ENCODE measurements at places on chromosomes 5 and 9. TPM values are rescaled to one million over a fixed set of nuclear protein-coding genes. Genes with fewer than 3 reads are reported as not detected.

- H3K4me3 ChIP-seq, result no peak overlapping the region
- no peak for DNase-seq
- peaks cover 4% of the 10 kb centered on the region for H3K4me1 ChIP-seq
- H3K36me3 ChIP-seq, result no peaks in the 10 kb centered on the region
- H3K27ac ChIP-seq, result no peak overlapping the region
Observed at GRCh38 chr5:107408564-107408963, 262.2 kb downstream of the EFNA5 start.

Gene NACC2
- total RNA-seq, result 19.2 TPM

Gene CACNA1B
- total RNA-seq, result 0.11 TPM

GRCh38 chr5:75113354-75114113, 61.2 kb upstream of the GCNT4 start:
- no peaks in the 10 kb centered on the region for H3K4me1 ChIP-seq
- no peak overlapping the region for H3K27ac ChIP-seq
- DNase-seq, result no peak
- no peaks in the 10 kb centered on the region for H3K36me3 ChIP-seq
- no peak overlapping the region for H3K4me3 ChIP-seq

Gene PCDHA11
- not detected for total RNA-seq

DNA sequence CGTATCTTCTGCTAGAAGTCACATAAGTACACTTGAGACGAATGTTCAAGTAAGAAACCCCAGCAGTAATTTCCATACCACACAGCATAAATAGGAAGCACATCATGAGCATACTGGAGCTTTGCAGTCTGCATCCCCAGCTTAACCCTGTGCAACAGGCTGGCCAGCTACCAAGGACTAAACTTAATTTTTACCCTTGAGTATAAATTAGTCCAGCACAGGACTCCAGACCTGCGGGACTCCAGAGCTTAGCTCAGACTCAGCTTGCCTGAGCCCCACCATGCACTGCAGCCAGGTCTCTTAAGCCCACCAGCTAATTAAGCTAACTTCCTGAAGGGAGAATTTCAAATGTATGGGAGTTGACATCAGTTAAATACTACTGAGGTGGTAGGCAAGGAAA, 491.0 kb downstream of the ARHGEF28 start:
- peaks cover 11% of the 10 kb centered on the region for H3K27me3 ChIP-seq
- no peak overlapping the region for H3K27ac ChIP-seq
- no peak for DNase-seq

- no peak for DNase-seq
- no peaks in the 10 kb centered on the region for H3K36me3 ChIP-seq
- H3K27ac ChIP-seq, result no peak overlapping the region
- H3K27me3 ChIP-seq, result no peaks in the 10 kb centered on the region
- no peaks in the 10 kb centered on the region for H3K4me1 ChIP-seq
Observed at GRCh38 chr5:179118756-179119414, 58.7 kb downstream of the ZNF354C start.

Gene WHRN
- 1.1 TPM for total RNA-seq

DNA sequence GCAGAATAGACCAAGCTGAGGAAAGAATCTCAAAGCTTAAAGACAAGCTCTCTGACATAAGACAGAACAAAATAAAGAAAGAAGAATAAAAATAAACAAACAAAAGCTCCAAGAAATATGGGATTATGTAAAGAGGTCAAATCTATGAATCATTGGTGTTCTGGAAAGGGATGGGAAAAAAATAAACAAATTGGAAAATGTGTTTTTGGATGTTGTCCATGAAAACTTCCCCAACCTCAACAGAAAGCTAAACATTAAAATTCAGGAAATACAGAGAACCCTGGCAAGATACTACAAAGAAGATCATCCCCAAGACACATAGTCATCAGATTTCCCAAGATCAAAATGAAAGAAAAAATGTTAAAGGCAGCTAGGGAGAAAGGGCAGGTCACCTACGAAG, 662.0 kb upstream of the CDH18 start:
- H3K27me3 ChIP-seq, result no peaks in the 10 kb centered on the region
- H3K36me3 ChIP-seq, result peaks cover 24% of the 10 kb centered on the region
- no peak for DNase-seq
- H3K27ac ChIP-seq, result no peak overlapping the region
- no peaks in the 10 kb centered on the region for H3K4me1 ChIP-seq
- H3K4me3 ChIP-seq, result no peak overlapping the region

- no peak overlapping the region for H3K27ac ChIP-seq
- H3K4me3 ChIP-seq, result no peak overlapping the region
- H3K27me3 ChIP-seq, result peaks cover 36% of the 10 kb centered on the region
- no peaks in the 10 kb centered on the region for H3K36me3 ChIP-seq
- H3K4me1 ChIP-seq, result no peaks in the 10 kb centered on the region
- no peak for DNase-seq
Observed at GRCh38 chr5:171806976-171807747, 21.5 kb downstream of the SMIM23 start.

DNA sequence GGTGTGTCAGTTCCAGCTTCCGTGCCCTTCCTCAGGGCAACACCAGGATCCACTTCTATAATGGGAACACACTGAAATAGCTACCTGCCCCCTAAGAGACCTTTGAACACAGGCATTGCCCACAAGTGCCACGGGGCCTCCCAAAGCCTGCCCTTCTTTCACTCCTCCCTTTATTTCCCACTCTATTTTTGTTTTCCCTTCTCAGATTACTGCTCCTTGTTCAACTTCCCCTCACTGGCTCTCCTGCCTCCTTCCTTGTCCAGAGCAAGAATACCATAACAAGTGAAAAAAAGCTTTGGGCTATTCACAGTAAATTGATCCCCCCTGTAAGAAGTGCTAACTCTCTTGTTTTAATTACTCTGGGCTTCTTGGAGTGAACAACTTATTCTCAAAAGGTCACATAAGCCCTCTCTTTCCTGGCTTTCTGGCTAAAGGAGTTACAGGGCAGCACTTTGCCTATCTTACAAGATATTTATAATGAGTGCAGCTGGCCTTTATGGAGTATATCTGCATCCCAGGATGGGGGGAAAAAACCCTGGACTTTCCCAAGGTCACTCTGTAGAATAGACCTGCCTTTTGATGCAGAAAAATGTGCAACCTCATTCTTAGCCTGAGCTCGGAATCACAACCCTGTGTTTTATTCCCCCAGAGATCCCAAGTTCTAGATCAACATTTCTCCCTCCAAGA, 11.3 kb downstream of the CTXN3 start:
- no peak overlapping the region for H3K4me3 ChIP-seq
- no peak overlapping the region for H3K27ac ChIP-seq
- no peaks in the 10 kb centered on the region for H3K4me1 ChIP-seq
- DNase-seq, result no peak
- no peaks in the 10 kb centered on the region for H3K36me3 ChIP-seq

DNA sequence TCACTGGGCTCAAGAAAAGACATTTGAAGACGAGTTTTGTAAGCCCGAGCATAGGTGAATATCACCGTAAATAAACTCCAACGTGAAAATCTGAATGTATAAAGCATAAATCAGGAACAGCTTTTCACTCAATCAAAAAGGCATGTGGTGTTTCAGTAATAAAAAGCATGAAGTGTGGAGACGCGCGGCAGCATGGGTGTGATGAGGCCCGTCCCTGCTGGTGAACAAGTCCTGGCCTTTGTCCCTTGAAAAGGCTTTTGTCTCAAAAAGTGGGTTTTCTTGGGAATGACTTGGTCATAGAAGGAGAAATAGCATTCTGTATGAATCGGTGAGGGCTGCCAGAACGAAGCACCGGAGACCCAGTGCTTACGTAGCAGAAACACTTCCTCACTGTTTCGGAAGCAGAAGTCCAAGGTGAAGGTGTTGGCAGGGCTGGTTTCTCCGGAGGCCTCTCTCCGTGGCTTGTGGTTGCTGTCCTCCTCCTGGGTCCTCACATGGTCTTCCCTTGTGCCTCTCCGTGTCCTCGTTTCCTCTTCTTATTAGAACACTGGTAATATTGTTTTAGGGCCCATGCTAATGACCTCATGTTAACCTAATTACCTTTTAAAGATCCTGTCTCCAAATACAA, 24.9 kb downstream of the ROPN1L start:
- H3K4me1 ChIP-seq, result peaks cover 3% of the 10 kb centered on the region
- H3K36me3 ChIP-seq, result no peaks in the 10 kb centered on the region
- no peak overlapping the region for H3K27ac ChIP-seq
- H3K4me3 ChIP-seq, result no peak overlapping the region
- no peaks in the 10 kb centered on the region for H3K27me3 ChIP-seq

Gene TPM2
- 1.4 TPM for total RNA-seq

GRCh38 chr9:13175732-13176131, 103.8 kb downstream of the MPDZ start:
- no peaks in the 10 kb centered on the region for H3K27me3 ChIP-seq
- no peaks in the 10 kb centered on the region for H3K4me1 ChIP-seq
- H3K36me3 ChIP-seq, result peaks cover 9% of the 10 kb centered on the region
- H3K4me3 ChIP-seq, result no peak overlapping the region

Gene MYOT
- not detected for total RNA-seq

GRCh38 chr5:58440901-58441460, 18.9 kb downstream of the PLK2 start:
- peaks cover 2% of the 10 kb centered on the region for H3K27me3 ChIP-seq
- H3K27ac ChIP-seq, result no peak overlapping the region
- no peak overlapping the region for H3K4me3 ChIP-seq
- H3K36me3 ChIP-seq, result no peaks in the 10 kb centered on the region
- DNase-seq, result no peak

- H3K27me3 ChIP-seq, result peaks cover 31% of the 10 kb centered on the region
- no peak for DNase-seq
- H3K36me3 ChIP-seq, result no peaks in the 10 kb centered on the region
Observed at GRCh38 chr5:115723220-115723619, 93.2 kb downstream of the CDO1 start.

GRCh38 chr5:98957307-98957706, 28.5 kb upstream of the CHD1 start:
- no peak overlapping the region for H3K27ac ChIP-seq
- no peaks in the 10 kb centered on the region for H3K4me1 ChIP-seq
- no peaks in the 10 kb centered on the region for H3K27me3 ChIP-seq
- no peak for DNase-seq
- no peaks in the 10 kb centered on the region for H3K36me3 ChIP-seq

Gene GDA
- not detected for total RNA-seq

- no peak overlapping the region for H3K27ac ChIP-seq
- no peak overlapping the region for H3K4me3 ChIP-seq
- H3K4me1 ChIP-seq, result no peaks in the 10 kb centered on the region
- no peaks in the 10 kb centered on the region for H3K36me3 ChIP-seq
Observed at GRCh38 chr9:98281281-98281680, 25.8 kb upstream of the TBC1D2 start.

DNA sequence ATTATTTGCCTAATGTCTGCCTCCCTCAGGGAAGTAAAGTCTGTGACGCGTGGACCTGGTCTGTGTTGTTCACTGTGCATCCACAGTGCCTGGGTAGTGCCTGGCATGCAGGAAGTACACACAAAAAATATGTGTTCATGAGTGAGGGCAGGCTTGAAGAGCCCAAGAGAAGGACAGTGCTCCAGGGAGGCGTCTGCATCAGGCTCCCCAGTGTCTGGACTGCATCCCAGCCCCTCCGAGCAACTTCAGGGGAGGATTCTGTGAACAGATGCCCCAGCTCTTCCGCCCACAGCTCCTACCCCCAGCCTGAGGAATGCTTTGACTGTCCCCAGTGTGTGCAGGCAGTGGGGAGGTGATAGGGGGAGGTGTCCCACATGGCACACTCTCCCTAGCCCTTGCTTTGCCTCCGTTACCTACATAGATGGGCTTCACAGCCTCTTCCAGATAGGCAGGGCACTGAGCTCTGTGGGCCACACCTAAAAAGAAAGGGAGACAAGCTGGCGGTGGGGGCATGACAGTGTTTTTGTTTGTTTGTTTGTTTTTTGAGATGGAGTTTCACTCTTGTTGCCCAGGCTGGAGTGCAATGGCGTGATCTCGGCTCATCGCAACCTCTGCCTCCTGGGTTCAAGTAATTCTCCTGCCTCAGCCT, 25.4 kb downstream of the IRF1 start:
- peak overlapping the region; percentile 89 for H3K4me3 ChIP-seq
- no peaks in the 10 kb centered on the region for H3K27me3 ChIP-seq
- peaks cover 89% of the 10 kb centered on the region for H3K4me1 ChIP-seq
- H3K27ac ChIP-seq, result peak overlapping the region; percentile 90

Gene HMMR
- total RNA-seq, result 44.3 TPM

DNA sequence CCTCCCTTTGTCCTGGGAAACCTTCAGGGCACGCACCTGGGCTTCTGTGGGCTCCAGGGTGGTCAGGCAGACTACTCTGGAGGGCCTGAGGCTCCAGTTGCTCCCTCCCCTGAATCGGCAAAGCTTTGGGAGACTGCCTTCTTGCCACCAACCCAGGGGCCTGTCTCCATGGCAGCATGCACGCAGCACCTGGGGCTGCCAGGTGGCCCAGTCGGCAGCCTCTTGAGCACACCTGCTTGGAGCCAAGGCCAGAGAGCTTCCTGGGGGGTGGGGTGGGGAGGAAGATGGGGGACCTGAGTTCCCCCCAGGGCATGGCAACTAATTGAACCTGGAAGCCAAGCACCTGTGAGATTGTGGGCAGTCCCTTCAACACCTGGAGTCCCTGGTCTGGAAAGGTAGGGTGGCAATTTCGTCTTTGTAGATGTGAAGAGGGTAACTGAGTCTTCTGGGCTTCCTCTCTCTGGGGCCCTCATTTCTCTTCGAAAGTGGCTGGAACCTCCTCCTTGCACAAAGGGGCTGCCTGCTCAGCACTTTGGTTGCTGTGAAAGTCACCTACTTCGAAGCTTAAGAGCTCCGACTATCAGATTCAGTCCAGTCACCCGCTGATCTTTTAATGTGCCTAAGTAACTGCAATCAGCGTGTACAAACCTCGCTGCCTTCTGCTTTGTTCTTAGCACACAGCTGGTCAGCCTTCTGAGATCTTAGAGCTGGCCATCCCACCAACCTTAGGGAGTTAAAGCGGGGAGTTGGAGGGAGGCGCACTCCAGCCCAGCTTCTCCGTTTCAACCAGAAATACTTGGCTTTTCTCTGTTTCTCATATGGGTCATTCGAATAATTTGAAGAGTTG, 4.0 kb downstream of the RNF183 start:
- no peaks in the 10 kb centered on the region for H3K36me3 ChIP-seq
- H3K4me3 ChIP-seq, result no peak overlapping the region
- no peak overlapping the region for H3K27ac ChIP-seq
- no peak for DNase-seq
- H3K4me1 ChIP-seq, result no peaks in the 10 kb centered on the region
